ENCODE measurements at places on chromosomes 6 and 20.

DNA sequence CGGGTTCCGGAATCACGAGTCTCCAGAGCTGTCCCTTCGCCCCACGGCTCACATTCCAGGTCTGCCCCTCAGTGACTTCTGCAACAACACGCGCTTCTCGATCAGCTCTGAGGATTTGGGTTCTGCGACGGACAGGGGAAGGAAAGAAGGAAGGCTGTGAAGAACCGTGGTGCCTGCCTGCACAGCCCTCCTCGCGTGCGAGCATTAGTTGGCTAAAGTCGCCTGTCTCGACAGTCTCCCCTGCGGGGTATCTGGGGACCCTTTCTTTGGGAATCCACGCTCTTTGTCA is 23.1 kb downstream of the VPS52 start:
- peak; percentile 64 for DNase-seq

DNA sequence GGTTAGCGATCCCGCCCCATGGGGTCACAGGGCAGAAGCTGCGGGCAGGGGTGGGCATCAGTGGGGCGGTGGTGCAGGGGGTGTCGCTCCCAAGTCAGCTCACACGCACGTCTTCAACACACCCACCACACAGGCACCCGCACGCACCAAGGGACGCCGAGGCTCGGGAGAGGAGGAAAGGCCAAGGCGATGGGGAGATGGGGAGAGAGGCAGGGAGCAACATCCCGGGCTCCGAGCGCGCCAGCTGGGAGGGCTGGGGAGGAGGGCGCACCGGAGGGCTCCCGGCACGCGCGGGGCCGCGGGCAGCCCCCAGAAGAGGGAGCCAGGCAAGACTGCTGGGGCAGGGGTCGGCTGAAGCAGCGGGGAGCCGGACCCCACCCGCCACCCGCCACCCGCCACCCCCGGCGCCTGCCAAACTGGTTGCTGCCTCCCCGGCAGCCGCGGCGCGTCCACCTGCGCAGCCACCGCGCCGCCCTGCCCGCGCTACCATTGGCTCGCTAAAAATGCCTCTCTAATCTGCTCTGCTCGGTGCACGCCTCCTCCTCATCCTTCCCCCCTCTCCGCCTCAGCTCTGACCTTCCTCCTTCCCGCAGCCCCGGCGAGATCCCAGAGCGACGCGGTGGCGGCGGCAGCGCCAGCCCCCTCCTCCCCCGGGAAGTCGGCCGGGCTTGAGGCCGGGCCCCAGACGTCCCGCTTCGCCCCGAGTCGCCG is at the start of gene PACSIN1:
PACSIN1 (plus strand) TSS at position 546 of the 711 bp plus-strand sequence. CDS start 60,230 bp downstream, outside the sequence.
- peak; percentile 26 for DNase-seq

DNA sequence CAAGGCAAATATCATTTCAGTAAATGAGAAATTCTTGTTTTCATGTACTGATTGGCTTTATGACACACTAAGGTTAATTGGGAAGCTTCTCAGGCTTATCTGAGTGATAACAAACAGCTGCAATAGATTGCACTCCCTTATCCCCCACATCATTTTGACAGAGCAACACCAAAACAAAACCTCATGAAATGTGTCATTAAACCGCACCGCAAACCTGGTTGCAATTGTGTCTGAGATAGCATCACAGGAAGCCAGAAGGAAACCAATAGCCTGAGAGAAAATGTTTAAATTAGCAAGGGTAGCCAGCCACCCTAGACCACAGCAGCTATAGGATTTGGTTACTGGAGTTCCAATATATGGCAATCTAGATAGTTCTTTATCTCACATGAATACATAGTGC is 31.6 kb upstream of the LAMA4 start:
- DNase-seq: no peak

DNA sequence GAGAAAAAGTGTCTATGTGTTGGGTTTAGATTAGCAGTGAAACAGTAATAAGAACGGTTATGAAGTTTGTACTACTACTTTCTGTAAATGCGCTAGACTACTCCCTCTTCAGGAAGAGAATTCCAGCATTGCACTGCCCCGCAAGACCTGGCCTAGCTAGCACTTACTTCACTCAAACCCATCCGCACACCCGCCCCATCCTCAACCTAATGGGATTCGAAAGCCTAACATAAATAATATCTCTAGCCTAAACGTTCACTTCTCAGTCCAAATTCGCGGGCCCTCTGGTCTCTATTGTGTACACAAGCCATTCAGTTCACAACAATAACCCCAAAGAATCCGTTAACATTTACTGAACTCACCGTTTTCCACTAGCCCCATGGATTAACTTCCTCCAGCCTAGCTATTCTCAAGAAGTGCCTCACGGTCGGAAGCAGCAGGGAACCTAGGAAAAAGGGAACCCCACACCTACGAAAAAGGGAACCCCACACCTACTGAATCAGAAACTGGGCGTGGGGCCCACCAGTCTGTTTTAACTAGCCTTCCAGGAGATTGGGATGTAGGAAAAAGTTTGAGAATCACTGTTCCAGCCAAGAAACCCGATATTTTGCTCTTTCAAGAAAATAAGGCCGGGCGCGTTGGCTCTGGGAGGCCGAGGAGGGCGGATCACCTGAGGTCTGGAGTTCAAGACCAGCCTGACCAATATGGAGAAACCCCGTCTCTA is 45.4 kb upstream of the BTN3A2 start:
- peak; percentile 24 for DNase-seq

DNA sequence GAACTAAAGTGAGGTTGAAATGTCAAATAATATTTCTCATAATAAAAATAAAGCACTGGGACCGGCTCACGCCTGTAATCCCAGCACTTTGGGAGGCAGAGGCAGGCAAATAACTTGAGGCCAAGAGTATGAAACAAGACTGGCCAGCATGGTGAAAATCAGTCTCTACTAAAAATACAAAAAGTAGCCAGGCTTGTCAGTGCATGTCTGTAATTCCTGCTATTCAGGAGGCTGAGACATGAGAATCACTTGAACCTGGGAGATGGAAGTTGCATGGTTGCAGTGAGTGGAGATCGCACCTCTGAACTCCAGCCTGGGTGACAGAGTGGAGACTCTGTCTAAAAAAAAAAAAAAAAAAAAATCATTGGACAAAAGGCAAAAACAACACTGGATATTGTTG is 38.4 kb upstream of the RSPO3 start:
- DNase-seq: no peak

- DNase-seq: no peak
Measured at GRCh38 chr20:50130356-50130723, 17.4 kb upstream of the UBE2V1 start.

DNA sequence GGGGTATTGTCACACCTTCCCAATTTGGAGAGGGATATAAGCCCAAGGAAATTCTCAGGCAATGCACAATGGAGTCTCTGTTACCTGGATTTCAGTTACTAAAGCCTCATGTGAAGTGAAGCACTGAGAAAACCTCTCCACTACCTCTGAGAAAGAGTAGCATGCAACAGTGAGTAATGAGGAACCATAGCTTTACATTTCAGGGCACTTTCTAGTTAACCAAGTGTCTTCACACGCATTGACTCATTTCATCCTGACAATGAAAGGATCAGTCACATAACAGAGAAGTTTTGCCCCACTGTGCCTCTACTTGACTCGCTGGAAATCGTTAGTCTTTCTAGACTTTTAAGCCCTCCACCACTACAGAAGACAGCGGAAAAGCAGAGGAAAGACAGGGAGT is 86.2 kb upstream of the ARID1B start:
- no peak for DNase-seq

DNA sequence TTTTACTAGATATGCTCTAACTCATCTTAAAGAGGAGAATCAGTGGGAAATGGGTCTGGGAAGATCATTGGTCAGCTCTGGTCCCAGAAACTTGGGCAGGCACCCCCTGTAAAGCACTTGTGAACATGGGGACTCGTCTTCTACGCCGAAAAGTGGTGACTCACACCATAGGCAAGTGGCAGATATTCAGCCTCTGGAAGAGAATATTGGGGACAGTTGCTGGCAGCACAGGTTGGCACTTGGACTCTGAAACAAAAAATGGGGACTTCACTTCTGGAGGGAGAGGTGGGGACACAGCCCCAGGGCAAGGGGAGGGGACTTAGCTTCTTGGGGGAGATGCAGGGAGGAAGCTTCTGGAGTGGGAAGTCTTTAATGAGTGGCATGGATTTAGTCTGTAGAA is 11.9 kb upstream of the ZNF343 start:
- DNase-seq: no peak

- no peak for DNase-seq
Measured at GRCh38 chr6:167549213-167549612, 224.3 kb downstream of the TTLL2 start.

DNA sequence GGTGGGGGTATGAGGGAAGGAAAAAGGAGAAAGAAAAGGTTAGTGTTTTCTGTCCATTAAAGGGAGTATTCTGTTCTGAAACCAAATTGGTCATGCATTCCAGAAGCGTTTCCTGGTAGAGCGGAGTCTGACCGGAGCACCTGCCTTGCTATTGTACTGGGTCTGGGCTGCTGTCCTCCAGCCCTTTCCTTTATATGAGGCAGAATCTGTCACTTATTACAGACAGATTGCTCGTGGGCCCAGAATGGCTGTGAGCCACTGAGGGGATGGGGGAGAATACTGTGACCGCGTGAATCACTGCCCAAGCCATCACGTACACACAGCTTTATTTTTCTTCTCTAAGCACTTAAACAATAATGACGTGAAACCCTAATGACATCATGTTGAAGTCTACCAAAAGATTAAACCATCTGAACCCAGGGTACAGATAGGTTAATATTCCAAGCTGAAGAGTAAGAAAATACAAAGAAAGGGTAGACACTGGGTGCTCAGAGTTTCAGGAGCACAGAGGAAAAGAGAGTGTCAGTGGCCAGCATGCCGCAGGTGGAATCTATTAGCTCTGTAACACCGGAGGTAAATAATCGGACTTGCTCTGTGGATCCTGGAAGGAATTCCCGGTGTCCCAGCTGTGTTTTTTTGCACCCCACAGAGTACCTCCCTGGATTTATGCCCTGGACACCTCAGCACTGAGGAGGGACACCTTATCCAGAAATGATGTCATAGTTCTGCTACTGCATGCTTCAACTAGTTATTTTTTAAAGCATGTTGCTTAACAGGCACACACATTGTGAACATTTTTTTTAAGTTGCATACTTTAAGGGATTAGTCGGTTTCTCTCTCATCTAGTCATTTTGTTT is 573.3 kb downstream of the PKHD1 start:
- DNase-seq: no peak

DNA sequence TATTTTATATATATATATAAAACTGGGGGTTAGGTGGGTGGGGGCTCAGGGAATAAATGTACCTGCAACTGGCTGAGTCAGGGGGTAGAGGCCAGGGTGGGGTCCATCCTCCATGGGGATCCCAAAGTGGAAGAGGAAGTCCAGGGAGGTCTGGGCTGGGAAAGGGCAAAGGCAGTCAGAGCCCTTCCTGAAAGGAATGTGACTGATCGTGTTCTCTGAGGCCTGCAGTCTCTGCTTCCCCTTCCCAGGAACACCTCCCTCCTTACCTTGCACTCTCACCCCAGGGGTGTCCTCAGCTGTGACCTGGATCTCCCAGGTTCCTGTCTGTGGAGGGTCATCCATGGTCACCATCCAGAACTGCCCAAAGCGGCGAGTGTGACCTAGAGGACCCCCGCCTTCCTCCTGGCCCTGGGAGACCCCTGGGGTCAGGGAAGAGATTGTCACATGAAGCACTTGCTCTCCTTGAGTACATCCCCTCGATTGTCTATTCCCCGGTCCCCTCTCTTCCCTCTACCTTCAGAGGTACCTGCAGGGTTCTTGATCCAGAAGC is 4.7 kb downstream of the SAPCD1 start:
- DNase-seq: peak; percentile 34

DNA sequence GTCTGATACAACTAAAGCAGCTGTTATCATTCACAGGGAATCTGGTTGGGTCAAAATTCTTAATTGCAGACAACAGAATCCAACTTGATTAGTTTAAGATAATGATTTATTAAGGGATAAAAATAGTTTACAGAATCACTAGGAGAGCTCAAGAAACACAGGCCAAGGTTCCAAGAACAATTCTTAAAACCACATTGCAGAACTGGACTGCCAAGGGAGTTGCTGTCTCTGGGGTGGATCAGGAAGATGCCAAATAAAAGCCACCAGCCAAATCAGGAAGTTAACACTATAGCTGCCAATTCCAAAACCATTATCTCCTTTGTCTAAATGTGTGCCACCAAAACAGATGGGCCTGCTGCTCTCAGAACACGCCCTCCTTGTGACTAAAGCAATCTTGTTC is 53.7 kb downstream of the NUDT3 start:
- DNase-seq: peak; percentile 54

GRCh38 chr6:157143890-157144798 is 179.2 kb downstream of the TMEM242 start:
- no peak for DNase-seq

GRCh38 chr6:25963426-25964123 is 973 bp downstream of the TRIM38 start:
- peak; percentile 48 for DNase-seq

DNA sequence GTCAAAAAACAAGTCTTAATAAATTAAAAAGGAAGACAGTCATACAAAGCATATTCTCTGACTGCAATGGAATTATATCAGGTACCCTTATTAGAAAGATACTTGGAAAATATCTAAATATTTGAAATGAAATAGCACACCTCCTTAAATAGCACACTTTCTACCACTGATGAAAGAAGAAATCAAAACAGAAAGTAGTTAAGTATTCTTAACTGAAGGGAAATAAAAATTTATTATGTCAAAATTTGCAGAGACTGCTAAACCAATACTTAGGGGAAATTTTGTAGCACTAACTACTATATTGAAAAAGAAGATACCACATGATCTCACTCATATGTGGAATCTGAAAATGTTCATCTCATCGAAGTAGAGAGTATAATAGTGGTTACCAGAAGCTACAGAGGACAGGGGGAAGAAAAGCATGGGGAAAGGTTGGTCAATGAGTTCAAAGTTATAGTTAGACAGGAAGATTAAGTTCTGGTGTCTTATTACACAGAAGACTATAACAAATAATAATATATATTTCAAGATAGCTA is 112.2 kb downstream of the ASCC3 start:
- DNase-seq: no peak

GRCh38 chr6:9002833-9003232 is 567.5 kb upstream of the SLC35B3 start:
- no peak for DNase-seq

DNA sequence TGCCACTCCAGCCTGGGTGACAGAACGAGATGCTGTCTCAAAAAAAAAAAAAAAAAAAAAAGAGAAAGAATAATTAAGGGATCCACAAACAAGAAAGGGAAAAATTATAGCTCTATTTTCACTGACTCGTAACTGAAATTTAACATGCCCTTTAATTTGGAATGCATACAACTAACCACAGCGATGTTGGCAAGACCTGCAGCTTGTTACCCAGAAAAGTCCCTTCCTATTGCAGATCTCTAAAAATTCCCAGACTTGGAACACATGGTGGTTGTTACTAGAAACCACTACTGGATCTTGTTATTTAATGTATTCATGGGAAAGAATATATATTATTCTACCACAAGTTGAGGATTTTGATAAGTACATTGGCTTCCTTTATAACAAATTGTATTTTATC is 27.8 kb upstream of the SMIM28 start:
- DNase-seq: no peak

DNA sequence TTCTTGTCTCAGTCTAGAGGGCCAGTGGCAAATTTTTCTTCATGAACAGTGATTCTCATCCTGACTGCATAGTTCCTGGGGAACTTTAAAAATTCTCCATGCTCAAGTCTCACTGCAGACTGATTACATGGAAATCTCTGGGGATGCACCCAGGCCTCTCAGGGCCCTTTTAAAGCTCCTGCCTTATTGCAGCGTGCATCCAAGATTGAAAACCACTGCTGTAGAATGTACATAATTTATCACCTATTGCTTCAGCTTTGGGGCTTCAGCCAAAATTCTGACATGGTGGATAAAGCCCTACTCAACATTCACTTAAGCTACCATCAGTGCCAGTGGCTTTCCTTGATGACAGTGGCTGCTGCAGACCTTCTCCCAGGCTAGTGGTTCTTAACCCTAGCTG is 143.8 kb downstream of the BTBD3 start:
- DNase-seq: no peak

Data from suppressor macrophage (primary cell).